Naive thymus-derived CD8-positive, alpha-beta T cell (primary cell): ENCODE measurements at places on chromosomes 7 and 10.

DNA sequence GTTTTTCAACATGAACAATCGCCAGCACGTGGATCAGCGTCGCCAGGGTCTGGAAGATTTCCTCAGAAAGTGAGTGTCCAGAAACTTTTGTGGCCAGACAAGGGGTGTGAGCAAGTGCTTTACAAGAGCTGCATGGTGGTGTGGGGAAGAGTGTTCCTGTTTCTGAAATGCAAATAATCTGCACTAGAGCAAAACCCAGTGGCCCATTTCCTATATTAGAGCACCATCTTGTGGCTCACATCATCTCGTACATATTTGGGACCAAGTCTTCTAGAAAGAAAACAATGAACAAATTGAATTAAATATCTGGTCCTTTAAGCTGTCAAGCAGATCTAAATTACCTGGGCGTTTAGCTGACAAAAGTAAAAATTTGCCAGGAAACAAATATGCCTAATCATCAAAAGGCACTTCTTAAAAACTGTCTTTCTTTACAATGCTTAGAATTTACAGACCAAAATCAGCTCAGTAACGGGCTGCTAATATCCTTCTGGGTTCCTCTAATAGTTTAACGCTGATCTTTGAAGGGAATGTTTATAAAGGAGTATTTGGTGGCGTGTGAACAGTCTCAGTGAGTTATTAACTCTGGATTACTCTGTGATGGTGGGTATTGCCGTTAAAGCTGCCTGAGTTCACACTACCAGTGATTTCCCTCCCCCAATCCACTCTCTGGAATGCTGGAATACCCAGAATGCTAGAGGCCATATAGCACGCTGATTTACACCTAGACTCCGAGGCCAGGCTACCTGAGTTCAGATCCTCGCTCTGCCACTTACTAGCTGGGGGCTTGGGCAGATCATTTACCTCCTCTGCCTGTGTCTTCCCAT, 73.6 kb downstream of the SNX10 start:
- DNase-seq, result peak; percentile 42

DNA sequence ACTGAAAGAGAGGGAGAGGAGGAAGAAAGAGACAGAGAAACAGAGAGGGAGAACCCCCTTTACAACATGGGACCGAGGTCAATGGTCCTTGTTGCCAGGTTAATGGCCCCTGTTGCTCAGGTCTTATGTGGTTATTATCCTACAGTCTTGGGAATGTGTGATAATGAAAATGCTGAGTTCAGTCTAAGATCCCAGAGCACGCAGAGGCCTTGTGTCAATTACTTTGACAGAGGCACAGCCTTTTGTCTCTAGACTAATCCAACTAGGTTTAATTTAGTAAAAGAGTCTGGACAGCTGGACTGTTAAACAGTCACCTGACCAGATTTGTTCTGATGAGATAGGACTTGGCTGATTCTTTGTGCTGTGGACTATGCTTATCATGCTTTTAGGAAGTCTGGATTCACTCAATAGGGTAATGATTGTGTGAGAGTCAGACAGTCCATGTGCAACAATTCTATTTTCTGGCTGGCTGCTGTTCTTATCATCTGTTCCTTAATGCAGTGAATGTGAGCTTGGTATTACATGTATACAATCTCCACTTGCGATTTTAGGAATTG, 157.4 kb upstream of the MAGI2 start:
- DNase-seq, result no peak

- DNase-seq, result no peak
These were observed 7.8 kb downstream of the NOD1 start for GRCh38 chr7:30470771-30471170.

GRCh38 chr7:50754241-50754640, 28.5 kb downstream of the GRB10 start:
- no peak for DNase-seq

DNA sequence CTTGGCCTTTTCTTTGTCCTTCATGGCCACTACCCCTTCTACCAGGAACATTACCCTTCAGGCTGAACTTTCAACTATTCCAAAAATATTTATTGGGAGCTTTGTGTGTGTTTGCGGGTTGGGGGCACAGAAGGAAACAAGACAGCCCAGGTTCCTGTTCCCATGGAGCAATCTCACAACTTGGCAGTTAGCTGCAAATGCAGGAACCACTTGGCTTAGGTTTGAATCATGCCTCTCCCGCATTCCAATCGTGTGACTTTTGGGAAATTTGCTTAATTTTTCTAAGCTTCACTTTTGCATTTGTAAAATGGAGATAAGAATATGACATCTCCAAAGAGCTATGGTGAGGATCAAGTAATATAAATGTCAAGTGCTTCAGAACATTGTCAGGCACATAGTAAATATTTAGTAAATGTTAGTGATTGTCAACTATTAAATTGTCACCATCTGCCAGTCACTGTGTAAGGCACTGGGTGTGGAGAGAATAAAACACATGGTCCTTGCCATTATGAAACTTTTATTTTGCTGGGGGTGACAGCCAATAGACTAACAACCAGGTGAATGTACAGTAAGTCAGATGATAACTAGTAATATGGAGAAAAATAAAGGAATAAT, 277.1 kb downstream of the SNX13 start:
- DNase-seq, result no peak

DNA sequence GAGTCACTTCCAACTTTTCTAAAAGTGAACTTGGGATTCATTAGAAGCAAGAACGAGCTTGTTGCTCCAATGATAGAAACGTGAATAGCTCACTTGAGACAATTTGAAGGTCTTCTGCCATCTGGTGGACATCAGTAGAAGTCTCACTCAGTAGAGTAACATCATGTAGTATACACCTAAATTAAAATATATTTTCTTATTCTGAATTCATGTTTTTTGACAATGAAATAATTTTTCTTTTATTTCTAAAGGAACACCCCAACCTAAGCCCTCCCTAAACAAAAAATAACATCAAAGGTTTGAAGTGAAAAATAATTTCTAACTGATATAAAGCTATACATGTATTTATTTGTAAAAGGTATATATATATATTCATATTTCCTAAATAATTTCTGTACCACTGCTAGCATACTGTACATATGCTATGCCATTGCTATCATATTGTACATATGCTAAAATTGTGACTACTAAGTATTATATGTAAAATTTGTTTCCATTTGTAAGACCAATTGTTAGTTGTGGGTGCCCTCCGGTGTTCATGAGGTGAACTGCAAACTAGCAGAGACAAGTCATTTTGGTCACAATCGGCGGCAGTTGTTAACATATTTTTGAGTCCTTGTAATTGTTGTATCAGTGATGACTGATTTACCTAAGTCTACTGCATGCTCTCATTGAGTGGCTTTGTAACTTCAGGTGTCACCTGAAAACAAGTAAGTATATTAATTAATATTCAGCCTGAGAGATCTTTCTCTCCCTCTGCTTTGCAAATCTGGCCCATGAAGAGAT, 121.9 kb downstream of the PTPRZ1 start:
- no peak for DNase-seq

DNA sequence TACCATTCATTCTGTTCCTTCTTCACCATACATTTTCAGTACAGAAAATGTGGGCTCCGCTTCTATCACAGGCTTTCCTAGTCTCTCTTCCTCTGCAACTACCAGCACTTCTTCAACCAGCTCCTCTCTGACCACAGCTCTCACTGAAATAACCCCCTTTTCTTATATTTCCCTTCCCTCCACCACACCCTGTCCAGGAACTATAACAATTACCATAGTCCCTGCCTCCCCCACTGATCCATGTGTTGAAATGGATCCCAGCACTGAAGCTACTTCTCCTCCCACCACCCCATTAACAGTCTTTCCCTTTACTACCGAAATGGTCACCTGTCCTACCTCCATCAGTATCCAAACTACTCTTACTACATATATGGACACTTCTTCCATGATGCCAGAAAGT, 9.5 kb upstream of the MUC12 start:
- no peak for DNase-seq

GRCh38 chr7:112938863-112939573, 147.6 kb downstream of the GPR85 start:
- DNase-seq, result no peak

DNA sequence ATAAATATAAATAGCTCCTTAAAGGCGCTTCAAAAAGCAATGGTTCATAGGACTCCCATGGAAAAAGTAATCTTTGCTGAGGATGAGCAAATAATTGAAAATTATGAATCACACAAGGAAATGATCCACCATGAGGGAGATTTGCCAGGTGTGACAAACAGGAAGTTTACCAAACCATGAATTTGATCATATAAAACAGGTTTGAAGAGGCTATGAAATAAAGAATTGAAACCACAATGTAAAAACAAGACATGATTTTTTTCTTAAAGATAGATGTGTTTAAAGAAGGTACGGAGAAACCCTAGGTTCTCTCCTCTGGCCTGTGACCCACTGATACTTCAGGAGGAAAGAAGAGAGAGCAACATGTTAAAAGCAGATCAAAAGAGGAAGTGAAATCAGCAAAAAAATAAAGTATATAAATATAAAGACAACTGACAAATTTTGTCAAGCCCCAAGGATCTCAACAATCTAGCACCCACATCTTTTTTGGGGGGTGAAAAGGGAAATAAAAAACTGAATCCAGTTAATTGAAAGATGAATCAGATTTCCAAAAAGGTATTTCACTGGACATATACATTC, 111.3 kb upstream of the ASAH2 start:
- no peak for DNase-seq

DNA sequence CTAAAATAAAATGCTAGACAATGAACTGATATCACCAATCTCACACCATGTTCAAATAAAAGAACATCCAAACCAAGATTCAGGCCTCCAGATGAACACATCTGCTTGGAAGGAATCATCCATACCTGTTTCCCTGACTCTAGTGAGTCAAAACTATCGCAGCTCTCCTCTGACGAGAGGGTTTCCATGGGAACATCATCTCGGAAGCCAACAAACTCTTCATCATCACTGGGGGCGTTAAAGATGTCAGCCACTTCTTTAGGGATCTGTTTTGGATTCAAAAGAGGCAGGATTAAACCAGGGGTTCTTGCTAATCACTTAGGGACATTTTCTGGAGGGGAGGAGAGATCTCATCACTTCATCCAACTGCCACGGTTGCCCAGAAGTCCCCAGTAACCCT, 29.1 kb downstream of the CDCA7L start:
- no peak for DNase-seq

DNA sequence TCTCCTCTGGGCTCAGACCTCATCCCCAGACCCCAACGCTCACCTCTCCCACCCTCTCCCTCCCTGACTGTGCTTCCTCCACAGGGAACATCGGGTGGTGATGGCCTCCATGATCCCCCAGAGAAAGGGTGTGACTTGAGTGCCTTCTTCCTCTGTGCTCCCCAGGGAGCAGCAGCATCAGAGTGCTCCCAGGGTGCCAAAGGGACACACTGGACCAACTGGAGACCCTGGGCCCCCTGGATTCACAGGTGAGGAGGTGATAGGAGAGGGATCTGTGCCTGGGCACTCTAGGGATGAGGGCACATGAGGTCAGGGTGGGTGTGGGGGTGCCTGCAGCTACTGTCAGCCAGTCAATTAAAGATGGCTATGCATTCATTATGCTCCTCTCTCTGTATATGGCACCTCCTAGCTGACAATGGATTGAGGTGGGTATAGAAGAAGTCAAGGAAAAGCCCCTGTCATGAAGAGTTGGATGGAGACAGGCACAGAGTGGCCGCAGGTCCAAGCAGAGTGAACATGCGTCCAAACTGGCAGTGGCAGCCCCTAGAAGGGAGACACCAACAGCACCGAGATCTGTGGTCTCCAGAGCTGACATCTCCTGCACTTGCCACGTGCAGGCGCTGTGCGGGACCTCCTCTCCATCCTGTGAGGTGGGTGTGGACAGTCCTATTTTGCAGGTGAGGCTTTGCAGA, 15.5 kb upstream of the VOPP1 start:
- DNase-seq, result no peak

- DNase-seq, result no peak
These were observed 2.4 kb downstream of the OTUD1 start for GRCh38 chr10:23441251-23441650.

GRCh38 chr10:131177431-131178327, 133.8 kb downstream of the TCERG1L start:
- no peak for DNase-seq

- no peak for DNase-seq
These were observed 7.2 kb downstream of the IKZF5 start for GRCh38 chr10:123001370-123001769.

DNA sequence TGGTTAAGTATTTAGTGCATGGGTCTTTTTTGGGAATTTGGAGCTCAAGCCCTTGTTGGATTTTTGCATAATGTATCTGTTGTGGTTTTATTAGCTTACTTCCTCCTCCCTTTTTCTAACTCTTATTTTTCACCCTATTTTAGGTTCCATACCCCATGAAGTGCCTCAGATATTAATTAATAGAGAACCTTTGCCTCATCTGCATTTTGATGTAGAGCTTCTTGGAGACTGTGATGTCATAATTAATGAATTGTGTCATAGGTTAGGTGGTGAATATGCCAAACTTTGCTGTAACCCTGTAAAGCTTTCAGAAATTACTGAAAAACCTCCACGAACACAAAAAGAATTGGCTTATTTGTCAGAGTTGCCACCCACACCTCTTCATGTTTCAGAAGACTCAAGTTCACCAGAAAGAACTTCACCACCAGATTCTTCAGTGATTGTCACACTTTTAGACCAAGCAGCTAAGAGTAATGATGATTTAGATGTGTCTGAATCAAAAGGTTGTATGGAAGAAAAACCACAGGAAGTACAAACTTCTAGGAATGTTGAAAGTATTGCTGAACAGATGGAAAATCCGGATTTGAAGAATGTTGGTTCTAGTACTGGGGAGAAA, 28.0 kb downstream of the SIRT1 start:
- DNase-seq, result no peak

DNA sequence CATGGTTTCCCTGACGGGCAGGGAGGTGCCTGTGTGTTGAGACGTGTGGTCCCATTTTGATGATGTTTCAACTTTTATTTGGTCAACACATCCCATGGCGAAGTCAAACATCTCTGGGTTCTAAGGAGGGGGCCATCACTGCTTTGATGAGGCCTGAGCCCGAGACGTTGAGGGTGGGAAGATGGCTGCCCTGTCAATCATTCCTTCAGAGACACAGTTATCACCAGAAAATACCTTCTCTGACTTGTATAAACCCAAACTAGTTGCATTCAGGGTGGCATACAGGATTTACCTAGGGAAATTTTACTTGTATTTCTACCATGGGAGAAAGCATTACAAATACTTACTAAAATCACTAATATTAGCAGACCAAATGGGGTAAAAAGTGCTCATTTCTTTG, 64.6 kb downstream of the VOPP1 start:
- DNase-seq, result no peak

- no peak for DNase-seq
These were observed 31.5 kb downstream of the EGFR start for GRCh38 chr7:55050281-55050680.

DNA sequence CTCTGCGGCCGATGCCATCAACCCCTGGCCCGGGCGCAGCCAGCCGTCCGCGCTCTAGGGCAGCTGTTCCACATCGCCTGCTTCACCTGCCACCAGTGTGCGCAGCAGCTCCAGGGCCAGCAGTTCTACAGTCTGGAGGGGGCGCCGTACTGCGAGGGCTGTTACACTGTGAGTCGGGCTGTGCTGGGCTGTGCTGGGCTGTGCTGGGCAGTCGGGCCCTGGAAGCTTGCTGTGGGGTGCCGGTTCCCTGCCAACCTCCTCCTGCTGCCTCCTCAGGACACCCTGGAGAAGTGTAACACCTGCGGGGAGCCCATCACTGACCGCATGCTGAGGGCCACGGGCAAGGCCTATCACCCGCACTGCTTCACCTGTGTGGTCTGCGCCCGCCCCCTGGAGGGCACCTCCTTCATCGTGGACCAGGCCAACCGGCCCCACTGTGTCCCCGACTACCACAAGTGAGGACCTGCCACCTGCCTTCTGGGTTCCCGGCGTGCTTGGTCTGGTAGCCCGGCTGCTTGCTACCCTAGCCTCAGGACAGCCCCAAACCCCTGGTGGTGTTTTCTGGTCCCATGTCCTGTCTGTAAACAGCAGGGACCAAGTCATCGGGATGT, 7.5 kb downstream of the ZYX start:
- DNase-seq, result no peak
